ENCODE measurements at places on chromosomes 16 and 17. TPM values are rescaled to one million over a fixed set of nuclear protein-coding genes. Genes with fewer than 3 reads are reported as not detected.

DNA sequence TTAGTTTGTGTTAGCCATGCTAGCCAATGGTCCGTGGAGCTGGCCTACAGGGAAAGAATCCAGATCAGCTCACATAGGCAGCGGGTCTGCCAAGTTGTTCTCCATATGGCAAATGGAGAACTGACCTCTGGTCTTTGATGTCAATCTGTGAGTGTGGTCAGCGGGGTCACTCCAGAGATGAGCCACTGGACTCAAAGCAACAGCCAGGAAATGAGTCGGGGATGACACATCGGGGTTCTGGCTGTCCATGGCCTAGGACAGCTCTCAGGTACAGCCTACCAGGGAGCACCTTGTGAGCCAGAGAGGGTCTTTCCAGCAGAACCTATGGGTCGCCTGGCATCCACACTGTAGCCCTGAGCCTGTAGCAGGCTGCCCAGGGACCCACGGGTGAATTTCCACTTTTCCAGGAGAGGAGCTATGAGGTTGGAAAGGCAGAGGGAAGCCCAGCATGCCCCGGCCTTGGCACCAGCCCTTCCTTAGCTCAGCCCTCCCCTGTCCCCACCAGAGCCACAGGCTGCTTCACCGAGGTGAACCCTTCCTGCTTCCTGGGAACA, 203.0 kb upstream of the TNRC6C start:
- no peak for DNase-seq

GRCh38 chr17:37478187-37478586, 11.5 kb upstream of the DUSP14 start:
- DNase-seq = no peak

DNA sequence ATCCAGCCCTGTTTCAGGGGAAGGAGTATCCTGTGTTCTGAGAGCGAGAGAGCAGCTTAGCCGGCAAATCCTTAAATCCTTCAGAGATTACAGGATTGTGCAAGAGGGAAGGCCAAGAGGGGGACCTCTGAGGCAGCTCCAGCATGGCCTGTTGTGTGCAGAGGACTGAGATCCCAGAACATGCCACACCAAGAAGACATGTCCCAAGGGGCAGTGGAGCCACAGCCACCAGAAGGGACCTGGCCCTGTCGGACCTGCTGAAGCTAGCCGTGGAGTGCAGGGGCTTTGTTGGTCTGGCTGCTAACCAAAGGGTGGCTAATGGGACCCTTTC, 1.6 kb upstream of the MRC2 start:
- no peak for DNase-seq

DNA sequence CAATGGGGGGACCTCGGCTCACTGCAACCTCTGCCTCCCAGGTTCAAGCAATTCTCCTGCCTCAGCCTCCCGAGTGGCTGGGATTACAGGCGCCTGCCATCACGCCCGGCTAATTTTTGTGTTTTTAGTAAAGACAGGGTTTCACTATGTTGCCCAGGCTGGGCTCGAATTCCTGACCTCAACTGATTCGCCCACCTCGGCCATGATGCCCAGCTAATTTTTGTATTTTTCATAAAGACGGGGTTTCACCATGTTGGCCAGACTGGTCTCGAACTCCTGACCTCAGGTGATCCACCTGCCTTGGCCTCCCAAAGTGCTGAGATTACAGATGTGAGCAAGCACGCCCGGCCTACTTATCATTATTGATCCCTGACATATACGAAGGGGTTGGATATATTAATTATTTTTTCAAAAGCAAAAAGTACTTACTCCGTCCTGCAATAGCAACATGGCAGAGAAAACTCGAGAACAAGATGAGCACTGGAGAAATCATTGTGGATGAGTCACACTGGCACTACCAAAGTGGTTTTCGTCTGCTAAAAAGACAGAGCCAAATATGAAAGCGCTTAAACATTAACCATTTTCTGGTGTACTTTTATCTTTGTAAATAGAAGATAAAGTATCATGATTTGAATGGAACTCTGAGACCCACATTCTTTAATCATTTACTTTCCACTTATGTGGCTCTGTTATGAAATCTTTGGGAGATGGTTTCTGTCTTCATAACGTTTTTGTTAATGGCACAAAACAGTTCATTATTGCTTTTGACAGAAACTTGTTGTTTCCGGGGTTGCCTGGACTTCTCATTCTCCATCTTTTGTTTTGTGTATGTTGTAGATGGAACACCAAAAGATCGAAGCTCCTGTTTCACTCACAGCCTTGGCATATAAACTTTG, at the start of gene APOH:
TSS of gene APOH (minus strand) at position 529 of the 896 bp plus-strand sequence. CDS start at position 493, 36 bp downstream.
- DNase-seq = no peak

GRCh38 chr17:82441691-82442487, 8.7 kb downstream of the CYBC1 start:
- DNase-seq = no peak

- DNase-seq = no peak
Observed at GRCh38 chr17:55986817-55987216, 166.5 kb upstream of the ANKFN1 start.

The TBKBP1 gene
- 62.8 TPM for polyA plus RNA-seq

The ALOX12 gene
- polyA plus RNA-seq = 1.3 TPM

The ABCA6 gene
- polyA plus RNA-seq = 1.6 TPM

Measured in spinal cord (tissue), 10 donors.